Large intestine (tissue), 12 donors: ENCODE measurements at places on chromosomes 2 and 18.

GRCh38 chr2:219965287-219966194 is 338.1 kb downstream of the SLC4A3 start:
- no peak for DNase-seq

DNA sequence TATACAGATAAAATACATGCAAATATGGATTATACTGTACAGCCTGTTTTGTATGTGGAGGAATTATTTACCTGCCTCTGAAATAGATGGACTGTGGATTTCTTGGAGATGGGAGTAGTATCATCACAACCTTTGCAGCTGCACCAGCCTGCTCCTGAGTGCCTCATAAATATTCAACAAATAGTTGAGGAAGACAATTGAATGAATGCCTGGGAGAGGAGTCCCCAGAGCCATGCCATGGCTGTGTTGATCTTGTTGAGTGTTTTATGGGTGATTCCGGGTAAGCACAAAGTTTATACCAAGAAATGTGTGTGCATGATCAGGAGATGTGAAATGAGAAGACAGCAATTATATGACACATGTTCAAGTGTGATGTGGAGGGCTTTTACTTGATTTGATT is 225.0 kb downstream of the FHOD3 start:
- DNase-seq: no peak

DNA sequence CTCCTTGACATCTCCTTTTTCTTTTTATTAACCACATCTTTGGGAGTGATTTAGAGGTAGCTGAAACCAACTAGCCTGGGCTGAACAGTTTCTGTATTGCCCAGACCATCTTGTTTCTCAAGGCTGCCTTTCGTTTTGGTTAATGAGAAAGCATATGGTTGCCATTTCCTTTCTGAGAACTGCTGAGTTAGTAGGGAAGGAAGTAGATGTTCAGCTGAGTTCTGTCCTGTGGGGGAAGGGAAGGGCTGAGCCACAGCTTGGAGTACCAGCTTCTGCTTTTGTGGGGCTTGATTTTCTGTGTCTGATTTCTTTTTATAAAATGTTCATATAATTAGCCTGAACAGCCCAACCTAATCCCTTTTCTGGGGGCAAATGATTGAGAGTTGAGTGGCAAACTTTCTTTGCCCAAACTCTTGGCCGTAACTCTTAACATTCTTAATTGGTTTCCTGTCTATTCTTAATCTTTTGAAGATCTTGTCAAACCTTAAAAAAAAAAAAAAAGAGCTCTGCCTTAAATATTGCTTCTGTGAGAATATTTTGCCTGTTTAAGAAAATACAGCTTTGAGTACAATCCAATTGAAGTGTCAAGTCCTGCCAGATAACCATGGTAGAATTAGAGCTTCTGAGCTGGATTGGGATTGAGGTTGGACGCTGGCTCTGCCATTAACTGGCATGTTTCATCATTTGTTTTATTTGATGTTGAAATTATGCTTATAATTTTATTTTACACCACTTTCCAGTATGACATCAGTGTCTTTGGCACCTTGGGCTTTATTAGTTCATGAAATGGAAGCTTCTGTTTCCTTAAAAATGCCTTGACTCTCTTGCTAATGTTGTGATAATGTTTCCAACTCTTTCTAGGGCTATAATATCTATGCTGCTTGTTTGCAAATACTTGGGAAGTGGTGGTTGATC is 1.9 kb upstream of the NABP1 start:
- no peak for DNase-seq

- DNase-seq: no peak
These were observed 230.8 kb downstream of the OSR1 start for GRCh38 chr2:19127616-19128015.

DNA sequence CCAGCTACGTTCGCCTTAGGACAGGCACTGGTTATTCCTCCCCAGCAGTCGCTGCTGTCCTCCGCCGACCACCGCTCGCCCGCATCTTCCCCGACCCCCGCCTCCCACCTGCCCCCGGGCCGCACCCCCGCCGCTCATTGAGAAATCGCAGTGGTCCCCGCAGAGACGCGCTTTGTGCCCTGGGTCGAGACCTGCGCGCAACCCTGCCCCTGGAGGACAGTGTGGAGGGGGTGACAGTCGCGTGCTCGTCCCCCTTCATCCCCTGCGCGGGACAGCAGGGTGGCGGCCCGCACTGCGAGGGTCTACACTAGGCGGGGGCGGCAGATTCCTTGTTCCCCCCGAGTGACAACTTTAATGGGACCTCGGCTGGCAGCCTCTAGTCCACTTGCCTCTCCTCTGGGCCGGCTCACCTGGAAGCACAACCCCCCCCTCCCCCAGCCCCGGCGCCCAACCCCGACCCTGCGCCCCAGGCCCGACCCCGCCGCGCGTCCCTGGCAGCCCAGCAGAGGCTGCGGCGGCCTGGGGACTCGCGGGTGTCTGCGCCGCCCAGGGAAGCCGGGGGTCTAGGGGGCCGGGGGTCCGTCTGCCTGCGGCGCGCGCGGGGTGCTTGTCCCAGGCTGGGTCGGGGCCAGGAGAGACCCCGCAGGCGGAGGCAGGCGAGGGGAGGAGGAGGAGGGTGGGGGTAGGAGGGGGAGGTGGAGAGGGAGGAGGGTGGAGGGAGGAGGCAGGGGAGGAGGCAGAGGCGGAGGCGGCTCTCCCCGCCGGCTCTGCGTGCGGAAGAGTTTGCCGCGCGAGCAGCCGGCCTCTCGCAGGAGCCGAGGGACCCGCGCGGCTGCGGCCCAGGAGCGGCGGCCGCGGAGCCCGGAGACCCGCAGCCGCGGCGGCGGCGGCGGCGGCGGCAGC is at the start of gene NPAS2:
Gene NPAS2 (plus strand): TSS at position 770 of the 903 bp plus-strand sequence. CDS start 84,616 bp downstream, outside the sequence.
- peak; percentile 46 for DNase-seq

DNA sequence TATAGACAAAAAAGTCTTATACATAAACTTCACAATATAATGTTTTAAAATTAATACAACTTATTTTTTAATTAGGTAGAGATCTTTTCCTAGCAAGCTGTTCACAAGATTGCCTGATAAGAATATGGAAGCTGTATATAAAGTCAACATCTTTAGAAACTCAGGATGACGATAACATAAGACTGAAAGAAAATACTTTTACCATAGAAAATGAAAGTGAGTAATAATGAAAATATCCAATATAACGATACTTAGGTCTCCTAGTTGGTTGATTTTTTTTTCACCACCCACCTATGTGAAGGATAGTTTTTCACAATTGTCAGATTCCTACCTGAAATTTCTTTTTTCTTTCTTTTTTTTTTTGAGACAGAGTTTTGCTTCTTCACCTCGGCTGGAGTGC is 13.1 kb downstream of the ELP2 start:
- DNase-seq: no peak

- DNase-seq: no peak
These were observed 17.0 kb downstream of the TNFAIP6 start for GRCh38 chr2:151374436-151374835.

DNA sequence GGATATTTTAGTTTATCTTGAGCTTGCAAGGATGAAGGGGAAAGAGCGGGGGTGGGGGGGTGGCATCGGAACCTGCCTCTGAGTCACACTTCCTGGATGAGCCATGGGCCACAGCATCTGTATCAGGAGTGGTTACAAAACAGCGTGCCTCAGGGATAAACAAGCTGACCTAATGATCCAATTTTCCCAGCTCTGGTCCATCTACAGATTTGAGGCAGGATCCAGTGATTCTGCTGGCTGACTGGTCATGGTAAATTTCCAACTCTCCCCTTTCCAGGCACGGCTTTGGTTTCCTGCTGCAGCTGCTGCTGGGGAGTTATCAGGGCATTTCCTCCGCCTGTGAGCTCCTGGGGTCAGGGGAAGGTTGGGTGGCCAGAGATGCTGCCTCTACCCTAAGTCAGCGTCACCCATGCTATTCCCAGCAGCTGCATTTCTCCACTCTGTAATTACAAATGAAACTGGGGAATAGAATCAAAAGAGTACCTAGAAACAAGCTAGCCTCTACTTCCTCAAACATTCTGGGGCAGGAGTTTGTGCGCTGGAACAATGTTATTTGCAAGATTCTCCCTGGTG is 4.7 kb upstream of the HPCAL1 start:
- peak; percentile 20 for DNase-seq

- no peak for DNase-seq
These were observed 73.1 kb downstream of the TGOLN2 start for GRCh38 chr2:85254540-85255300.

- DNase-seq: no peak
These were observed 1229.1 kb upstream of the ACVR2A start for GRCh38 chr2:146615778-146616177.

GRCh38 chr2:165876712-165877111 is 76.9 kb downstream of the TTC21B start:
- no peak for DNase-seq

DNA sequence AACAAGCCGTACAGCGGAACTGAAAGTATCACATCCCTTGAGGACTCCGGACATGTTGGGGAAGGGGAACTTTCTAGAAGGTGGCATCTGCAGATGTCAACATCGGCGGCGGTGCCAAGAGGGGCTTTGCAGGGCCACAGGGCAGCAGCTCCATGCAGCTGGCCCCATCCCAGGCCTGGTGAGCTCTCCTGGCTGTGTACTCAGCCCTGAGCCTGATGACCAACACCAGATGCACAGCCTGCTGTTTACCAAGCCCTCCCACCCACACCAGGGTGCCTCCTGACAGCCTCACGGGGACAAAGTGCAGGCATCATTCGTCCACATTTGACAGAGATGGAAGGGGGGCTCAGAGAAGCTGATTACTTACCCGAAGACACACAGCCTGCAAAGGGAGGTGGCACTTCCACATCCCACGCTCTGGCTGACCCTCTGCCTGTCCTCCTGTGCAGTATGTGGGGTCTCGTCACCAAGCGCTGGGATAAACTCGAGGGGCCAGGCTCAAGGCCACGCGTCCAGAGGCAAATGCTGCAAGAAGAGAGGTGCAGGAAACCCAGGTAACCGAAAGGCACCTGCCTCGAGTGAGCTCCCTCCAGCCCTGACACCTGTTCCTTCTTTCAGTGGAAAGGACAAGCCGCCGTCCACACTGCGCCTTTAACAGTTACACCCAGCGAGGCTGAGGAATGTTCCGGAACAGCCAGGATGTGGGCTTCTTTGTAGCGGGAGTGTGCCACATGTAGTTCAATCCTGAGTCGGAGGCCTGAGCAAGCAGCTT is 69.0 kb upstream of the ASAP2 start:
- no peak for DNase-seq

DNA sequence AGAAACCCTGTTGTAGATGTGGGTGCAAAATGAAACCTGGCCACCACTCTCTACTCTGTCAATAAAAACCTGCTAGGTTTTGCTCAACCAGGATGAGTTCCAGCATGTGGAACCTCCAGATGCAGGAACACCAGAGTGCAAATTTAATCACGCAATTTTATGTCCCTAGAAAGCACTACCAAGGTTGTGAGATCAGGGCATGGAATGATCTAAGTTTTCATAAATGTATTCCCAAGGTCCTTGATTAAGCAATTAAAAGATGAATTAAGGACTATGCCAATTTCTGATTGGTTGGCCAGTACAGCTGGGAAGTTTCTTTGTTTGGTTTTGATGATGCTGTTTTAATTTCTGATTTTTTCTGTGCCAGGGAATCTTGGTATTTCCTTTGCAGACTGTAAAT is 179.2 kb downstream of the KCNS3 start:
- no peak for DNase-seq

DNA sequence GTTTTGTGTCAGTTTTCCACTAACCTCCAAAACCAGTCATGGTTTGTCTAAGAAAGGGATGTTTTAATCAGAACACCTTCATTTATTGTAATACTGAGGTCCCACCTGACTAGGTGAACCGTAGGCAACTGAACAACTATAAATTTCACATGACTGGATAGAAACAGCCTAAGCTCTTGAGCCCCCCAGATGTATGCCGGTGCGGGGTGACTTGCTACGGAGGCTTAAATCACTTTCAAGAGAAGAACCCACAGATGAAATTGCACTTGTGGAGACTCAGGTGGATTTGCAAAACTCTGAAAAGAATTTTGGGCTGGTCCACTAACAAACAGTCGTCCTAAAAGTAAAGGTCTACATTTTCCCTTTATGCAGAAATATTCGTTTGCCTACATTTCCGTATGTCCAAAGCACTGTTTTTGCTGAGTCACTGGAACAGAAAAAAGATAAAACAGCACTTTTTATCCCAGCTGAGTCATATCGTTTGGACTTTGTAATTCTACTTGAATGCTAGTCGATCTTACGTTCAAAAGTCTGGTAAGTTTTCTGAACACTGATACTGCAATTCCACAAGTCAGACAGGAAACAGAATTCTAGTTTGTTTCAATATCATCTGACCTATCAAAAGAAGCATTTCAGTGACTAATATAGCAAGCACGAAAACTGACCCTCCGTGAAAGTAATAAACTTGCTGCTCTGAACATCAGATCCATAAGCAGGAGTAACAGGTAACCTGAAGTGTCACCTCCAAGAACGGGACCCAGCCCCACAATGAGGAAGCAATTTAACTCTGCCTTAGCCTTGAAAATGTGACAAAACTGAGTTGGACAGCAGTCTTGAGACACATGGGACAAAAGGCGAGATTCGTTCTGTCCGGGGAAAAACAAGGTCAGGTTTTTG is 18.1 kb downstream of the ZNF516 start:
- DNase-seq: peak; percentile 77

GRCh38 chr18:3803350-3803749 is 353.4 kb downstream of the TGIF1 start:
- no peak for DNase-seq

DNA sequence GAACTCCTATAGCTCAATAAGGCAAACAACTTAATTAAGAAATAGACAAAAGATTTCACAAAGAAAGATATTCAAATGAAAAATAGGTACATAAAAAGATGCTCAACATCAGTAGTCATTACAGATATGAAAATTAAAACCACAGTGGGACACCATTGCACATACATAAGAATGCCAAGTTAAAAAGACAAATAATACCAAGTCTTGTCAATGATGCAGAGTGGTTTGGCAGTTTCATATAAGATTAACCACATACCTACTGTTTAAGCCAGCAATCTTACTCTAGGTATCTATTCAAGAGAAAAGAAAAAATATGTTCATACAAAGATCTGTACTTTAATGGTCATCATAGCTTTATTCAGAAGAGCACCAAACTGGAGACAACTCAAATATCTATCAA is 63.5 kb upstream of the GLS start:
- DNase-seq: no peak

DNA sequence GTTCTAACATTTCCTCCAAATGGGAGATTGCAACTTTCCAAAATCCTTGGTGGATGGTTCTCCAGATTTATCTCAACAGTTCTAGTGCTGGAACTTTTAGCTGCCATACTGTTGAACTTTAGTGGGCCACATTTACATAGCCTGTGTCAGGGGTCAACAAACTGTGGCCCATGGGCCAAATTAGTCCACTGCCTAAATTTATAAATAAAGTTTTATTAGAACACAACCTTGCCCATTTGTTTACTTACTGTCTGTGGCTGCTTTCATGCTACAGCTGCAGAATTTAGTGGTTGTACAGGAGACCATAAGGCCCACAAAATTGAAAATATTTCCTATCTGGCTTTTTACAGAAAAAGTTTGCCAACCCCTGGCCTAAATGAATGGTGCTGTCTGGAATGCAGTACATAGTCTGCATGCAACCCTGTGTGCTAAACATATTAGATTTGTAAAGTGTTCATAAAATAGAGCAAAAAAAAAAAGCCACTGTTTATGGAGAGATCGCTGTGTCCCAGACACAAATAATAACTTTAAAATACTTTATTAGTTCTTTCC is 30.3 kb downstream of the MGAT5 start:
- no peak for DNase-seq

- peak; percentile 68 for DNase-seq
These were observed 75.0 kb upstream of the GATA6 start for GRCh38 chr18:22094358-22094734.

GRCh38 chr2:11899264-11899818 is 152.9 kb downstream of the LPIN1 start:
- DNase-seq: no peak

- DNase-seq: no peak
These were observed 119.5 kb downstream of the SMAD7 start for GRCh38 chr18:48831113-48831759.
